A549 treated with RU486 at 1 μM for 4 hours (cell line): ENCODE measurements at places on chromosomes 11 and 22. TPM values are rescaled to one million over a fixed set of nuclear protein-coding genes. Genes with fewer than 3 reads are reported as not detected.

Gene SLC22A9
- not detected in 5 replicates for total RNA-seq

Gene TTC38
- 10.5 to 17.5 TPM (median 11.3 TPM) in 5 replicates for total RNA-seq

Gene OR52N4
- not detected in 5 replicates for total RNA-seq

Gene TRIM49C
- not detected in 5 replicates for total RNA-seq

Gene PGM2L1
- total RNA-seq, result 4.6 to 14.4 TPM (median 14.1 TPM) in 5 replicates

Gene NAALAD2
- not detected in 5 replicates for total RNA-seq

Gene PANX2
- total RNA-seq, result 5.7 to 8.5 TPM (median 6.9 TPM) in 5 replicates

Gene ST14
- total RNA-seq, result 0.07 to 0.56 TPM (median 0.13 TPM) in 5 replicates

Gene RIC8A
- total RNA-seq, result 104 to 118 TPM (median 111 TPM) in 5 replicates

Gene CASP5
- total RNA-seq, result not detected in 5 replicates

Gene LRRC74B
- total RNA-seq, result not detected in 5 replicates

Gene INS
- not detected in 5 replicates for total RNA-seq

Gene SYT8
- 0.12 to 1.00 TPM in 2 of 5 replicates, not detected in the others for total RNA-seq

Gene SPECC1L
- total RNA-seq, result 10.2 to 14.0 TPM (median 13.3 TPM) in 5 replicates

Gene FOLH1
- not detected in 5 replicates for total RNA-seq

Gene HEPN1
- not detected in 5 replicates for total RNA-seq

Gene SPDYC
- total RNA-seq, result not detected in 5 replicates

Gene REXO2
- 84.1 to 113 TPM (median 102 TPM) in 5 replicates for total RNA-seq

Gene FREY1
- 0.20 to 1.00 TPM (median 0.32 TPM) in 3 of 5 replicates, not detected in the others for total RNA-seq

Gene SCT
- total RNA-seq, result not detected in 5 replicates

Gene OR51E1
- not detected in 5 replicates for total RNA-seq

Gene YAP1
- 43.4 to 55.1 TPM (median 49.7 TPM) in 5 replicates for total RNA-seq

Gene TTLL1
- 1.9 to 2.6 TPM (median 2.2 TPM) in 5 replicates for total RNA-seq

Gene SNX32
- 0.07 TPM in 1 of 5 replicates, not detected in the others for total RNA-seq

Gene PHOX2A
- not detected in 5 replicates for total RNA-seq

Gene TCN1
- total RNA-seq, result 0.15 to 0.50 TPM (median 0.43 TPM) in 5 replicates

Gene KCNJ4
- total RNA-seq, result 0.09 to 0.16 TPM (median 0.13 TPM) in 5 replicates

Gene MIOX
- total RNA-seq, result not detected in 5 replicates

Gene CDC42EP1
- total RNA-seq, result 27.8 to 39.1 TPM (median 37.3 TPM) in 5 replicates

Gene OTOG
- not detected in 5 replicates for total RNA-seq

Gene LAYN
- total RNA-seq, result 4.3 to 5.3 TPM (median 4.9 TPM) in 5 replicates

Gene DDI1
- not detected in 5 replicates for total RNA-seq

Gene MYBPC3
- 0.06 to 0.13 TPM (median 0.08 TPM) in 5 replicates for total RNA-seq

Gene GLB1L2
- 1.8 to 2.4 TPM (median 2.0 TPM) in 5 replicates for total RNA-seq

Gene PATE2
- not detected in 5 replicates for total RNA-seq

Gene C11orf16
- total RNA-seq, result not detected in 5 replicates

Gene SPON1
- total RNA-seq, result 0.02 TPM in 1 of 5 replicates, not detected in the others

Gene SHANK3
- 3.0 to 6.1 TPM (median 4.6 TPM) in 5 replicates for total RNA-seq

Gene KRTAP5-11
- not detected in 5 replicates for total RNA-seq

Gene BDNF
- 5.6 to 9.5 TPM (median 7.5 TPM) in 5 replicates for total RNA-seq

Gene MUC5B
- total RNA-seq, result 1.8 to 7.7 TPM (median 2.5 TPM) in 5 replicates

Gene ATXN10
- 106 to 132 TPM (median 115 TPM) in 5 replicates for total RNA-seq

Gene PRCP
- total RNA-seq, result 46.4 to 53.6 TPM (median 49.5 TPM) in 5 replicates

Gene SLC1A2
- total RNA-seq, result 0.05 to 0.35 TPM (median 0.10 TPM) in 4 of 5 replicates, not detected in the other

Gene RAB39A
- 0.18 to 0.62 TPM (median 0.47 TPM) in 5 replicates for total RNA-seq

Gene PKP3
- total RNA-seq, result 26.4 to 39.8 TPM (median 36.5 TPM) in 5 replicates

Gene MIF
- total RNA-seq, result 493 to 992 TPM (median 944 TPM) in 5 replicates

Gene TRPC6
- 0.94 to 1.4 TPM (median 1.1 TPM) in 5 replicates for total RNA-seq

Gene SERPING1
- total RNA-seq, result 0.27 to 1.7 TPM (median 0.38 TPM) in 5 replicates

Gene RFPL2
- 0.09 to 0.23 TPM (median 0.13 TPM) in 4 of 5 replicates, not detected in the other for total RNA-seq

Gene PAMR1
- total RNA-seq, result 0.06 TPM in 1 of 5 replicates, not detected in the others
